ENCODE measurements at places on chromosomes 6 and 20.

DNA sequence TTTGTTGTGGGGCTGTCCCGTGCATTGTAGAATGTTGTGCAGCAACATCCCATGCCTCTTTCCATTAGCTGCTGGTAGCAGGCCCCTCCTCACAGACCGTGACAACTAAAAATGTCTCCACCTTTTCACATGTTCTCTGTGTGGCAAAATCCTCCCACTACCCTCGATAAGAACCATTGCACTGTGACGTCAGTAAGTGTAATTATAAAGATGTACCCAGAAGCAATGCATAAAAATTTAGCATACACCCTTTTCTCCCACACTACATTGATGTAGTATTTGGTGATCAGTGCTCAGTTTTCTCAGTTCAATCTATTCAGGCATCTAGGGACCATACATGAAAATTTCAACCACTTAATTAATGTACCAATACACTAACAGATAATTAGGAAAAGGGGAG is 389.9 kb downstream of the DOK5 start:
- DNase-seq, result no peak

- DNase-seq, result no peak
Observed at GRCh38 chr6:30480536-30481156, 8.7 kb upstream of the HLA-E start.

- no peak for DNase-seq
Observed at GRCh38 chr20:24503352-24503931, 34.0 kb downstream of the SYNDIG1 start.

DNA sequence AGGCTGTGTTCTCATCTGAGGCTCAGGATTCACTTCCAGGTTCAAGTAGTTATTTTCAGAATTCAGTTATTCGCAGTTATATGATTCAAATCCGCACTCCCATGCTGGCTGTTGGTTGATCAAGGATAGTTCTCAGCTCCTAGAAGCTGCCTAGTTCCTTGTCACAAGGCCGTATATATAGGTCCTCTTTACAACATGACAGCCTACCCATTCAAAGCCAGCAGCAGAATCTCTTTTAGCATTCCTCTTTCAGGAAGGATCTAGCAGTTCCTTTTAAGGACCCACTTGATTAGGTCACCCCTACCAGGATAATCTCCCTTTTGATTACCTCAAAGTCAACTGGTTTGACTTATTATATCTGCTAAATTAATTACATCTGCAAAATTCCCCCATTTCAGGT is 23.8 kb upstream of the LAMP5 start:
- no peak for DNase-seq

- no peak for DNase-seq
Observed at GRCh38 chr6:158649289-158650143, at the start of gene SYTL3. Gene SYTL3 (plus strand): TSS chr6:158650054. CDS start chr6:158663269, 13,215 bp downstream.

GRCh38 chr6:27370391-27370790 is 18.2 kb upstream of the ZNF391 start:
- no peak for DNase-seq

GRCh38 chr6:3627956-3628835 is 123.3 kb downstream of the PXDC1 start:
- DNase-seq, result no peak

DNA sequence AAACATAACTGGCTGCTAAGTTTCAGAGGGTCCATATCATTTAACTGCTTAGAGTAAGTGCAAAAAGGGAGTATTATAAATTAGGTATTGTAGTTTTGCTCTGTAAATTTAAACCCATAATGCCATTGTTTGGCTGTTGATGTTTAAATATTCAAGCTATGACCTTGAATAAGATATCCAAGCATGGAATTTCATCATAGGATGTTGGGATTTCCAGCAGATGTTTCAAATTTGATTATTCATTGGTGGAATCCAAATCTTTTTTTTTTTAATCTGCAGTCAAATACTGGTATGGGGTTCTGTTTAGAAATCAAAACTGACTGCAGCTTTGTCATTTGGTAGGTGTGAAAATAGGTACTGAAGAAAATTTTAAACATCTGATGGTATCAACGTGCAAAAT is 161.0 kb downstream of the KHDC1L start:
- DNase-seq, result no peak

- DNase-seq, result no peak
Observed at GRCh38 chr6:24568683-24569082, 73.9 kb downstream of the ALDH5A1 start.

DNA sequence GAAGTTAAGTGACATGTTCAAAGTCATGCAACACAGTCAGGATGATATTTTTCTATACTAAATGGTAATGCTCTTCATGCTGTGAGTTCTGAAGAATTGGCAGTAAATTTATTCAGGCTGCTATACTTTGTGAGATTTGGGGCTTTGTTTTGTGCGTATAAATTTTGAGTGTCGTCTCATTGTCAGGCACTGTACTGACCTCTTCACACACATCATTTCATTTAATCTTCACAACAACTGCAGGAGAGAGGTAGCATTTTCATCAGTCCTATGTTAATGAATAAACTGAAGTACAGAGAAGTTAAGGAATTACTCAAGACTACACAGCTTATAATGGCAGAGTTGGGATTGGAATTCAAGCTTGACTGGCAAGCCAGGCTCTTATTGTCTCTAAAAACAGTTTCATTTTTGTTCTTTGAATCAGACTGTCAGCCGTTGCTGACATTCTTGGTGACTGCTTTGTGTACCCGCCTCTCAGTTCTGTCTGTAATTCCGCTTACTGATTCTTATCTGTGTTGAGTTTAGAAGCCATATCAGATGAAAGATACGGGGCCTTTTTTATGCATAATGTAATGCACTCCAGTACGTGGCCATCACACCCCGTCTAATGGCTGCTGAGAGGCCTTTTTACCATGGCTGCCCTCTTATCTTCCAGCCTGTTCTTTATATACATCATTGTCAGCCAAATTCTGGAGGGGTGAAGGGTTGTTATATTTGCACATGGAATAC is 274.9 kb downstream of the UTRN start:
- peak; percentile 4 for DNase-seq

- no peak for DNase-seq
Observed at GRCh38 chr6:15398633-15399275, 152.9 kb downstream of the JARID2 start.

DNA sequence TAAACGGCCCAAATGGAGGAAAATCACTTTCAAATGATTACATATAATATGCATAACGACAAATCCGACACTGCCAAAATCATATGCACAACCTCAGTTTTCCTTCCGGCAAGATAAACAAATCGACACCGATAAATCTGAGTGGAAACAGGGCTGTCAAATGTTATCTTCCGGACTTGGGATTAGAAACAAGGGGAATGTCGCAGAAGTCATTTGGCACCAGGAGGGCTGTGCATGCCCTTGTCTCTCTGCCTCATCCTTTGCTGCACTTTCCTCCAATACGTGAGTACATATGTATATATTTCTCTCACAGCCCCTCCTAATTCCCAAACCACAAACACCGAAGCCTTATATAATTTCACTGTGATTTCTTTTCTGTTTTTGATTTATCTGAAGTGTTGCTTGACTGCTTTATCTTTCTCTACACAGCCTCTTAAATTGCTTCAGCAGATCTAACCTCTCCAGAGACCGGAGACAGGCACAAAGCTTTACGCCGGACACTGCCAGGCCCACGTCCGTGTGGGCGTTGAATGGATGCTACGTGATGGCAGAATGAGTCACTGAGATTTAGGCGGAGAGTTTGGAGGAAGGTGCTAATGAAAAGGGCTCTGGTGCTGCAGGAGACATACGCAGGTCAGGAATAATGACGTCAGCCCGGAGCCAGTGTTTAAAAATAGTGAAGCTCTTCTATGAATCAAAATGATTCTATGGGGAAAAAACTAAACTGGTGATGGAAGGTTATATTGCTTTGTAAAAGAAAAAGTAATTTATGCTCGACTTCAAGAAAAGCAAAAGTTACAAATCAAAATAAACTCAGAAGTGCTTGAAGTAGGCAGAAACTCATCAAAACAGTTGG is 21.0 kb upstream of the PRELID3B start:
- DNase-seq, result no peak

DNA sequence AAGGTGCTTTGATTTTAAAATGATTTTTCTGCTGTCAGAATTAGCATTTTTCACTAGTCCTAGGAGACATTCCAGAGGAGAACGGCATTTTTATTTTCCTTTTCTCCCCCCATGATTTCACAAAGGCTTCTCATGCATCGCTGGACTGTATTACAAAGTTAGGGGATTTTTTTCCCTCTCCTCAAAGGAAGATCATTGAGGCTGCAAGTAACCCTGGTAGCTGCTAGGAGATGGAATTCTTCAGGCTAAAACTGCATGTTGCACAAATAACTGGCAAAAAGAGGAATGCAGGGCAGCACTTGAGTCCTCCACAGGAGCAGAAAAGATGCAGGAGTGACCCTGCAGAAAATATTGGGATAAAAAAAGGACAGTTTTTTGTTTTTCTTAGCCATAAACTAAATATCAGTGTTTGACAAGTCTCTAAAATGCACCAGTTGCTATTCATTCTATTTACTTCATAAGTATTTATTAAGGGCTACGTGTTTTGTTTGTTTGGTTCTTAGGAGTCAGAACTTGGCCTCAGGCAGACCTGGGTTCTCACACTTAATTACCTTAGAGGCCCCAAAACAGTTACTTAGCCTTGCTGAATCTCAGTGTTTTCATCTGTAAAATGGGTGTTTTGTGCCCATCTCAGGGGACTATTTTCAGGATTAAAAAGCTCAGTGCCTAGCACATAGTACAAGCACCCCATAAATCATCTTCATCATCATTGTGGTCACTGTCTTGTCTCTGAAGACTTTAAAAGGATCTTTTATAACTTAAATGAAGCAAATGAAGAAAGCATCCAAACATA is 144.5 kb upstream of the ID4 start:
- DNase-seq, result no peak

DNA sequence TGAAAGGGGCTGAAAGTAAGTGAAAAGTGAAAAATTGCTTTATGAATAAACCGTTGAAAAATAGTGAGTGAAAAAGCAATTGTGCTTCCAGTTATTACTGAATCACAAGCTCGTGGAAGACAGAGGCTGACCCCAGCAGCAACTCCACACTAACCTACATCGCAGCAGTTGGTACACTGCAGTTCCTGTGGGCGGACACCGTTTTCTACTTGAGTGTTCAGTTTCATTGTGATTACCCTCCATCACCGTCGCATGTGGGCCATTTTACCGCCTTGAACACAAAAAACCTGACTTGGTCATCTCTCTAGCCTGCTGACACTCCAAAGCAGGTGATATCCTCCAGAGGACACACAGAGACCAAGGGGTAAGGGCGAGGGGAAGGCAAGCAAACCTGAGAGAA is 28.4 kb downstream of the PRDM1 start:
- no peak for DNase-seq
